ENCODE measurements at places on chromosomes 7 and 10. TPM values are rescaled to one million over a fixed set of nuclear protein-coding genes. Genes with fewer than 3 reads are reported as not detected.

DNA sequence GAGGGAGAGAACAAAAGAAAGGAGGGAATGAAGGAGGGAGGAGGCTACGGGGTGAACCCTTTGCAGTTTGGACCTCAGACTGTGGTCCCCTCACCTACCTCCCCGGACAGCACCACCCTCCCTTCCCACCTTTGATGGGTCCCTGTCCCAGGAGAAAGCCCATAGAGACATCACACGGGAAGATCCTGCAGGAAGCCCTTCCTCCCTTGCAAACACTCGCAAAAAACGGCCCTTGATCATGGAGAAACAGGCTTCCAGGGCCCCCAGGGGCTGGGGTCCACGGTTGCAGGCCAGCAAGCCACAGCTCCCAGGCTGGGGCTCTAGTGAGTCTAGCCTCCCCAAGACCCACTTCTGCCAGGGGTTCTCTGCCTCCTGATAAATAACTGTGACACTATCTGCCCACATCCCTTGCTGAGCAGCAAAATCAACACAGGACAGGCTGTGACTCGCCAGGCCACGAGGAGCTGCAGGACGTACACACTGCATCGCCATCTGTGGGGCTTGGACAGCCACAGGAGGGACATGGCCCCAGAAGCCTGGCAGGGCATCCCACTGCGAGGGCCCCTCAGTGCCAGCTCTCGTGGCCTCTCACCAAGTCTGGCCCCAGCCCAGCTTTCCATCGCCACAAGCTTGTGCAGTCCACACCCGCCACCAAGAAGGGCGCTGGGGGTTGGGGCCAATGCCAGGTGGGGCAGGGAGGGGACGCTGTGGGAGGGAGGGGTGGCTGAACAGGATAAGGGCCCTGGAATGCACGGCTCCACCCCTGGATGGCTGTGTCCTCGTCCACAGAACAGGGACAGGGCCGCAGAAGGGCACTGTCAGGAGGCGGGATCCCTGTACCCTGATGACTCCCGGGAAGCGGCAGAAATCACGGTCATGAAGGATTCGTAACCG lies 34.2 kb downstream of the PDGFA start:
- no peak for DNase-seq

DNA sequence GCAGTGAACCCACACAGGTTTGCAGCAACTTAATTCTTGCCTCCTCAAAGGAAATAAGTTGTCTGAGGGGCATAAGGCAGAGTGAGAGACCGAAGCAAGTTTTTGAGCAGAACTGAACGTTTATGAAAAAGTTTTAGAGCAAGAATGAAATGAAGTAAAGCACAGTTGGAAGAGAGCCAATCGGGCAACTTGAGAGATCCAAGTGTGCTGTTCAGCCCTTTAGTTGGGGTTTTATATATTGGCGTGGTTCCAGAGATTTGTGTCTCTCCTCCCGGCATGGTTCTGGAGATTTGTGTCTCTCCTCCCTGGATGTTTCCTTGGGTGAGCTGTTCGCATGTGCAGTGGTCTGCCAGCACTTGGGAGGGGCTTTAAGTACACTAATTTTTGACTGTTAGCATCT lies 141.4 kb upstream of the DGKB start:
- DNase-seq = no peak

DNA sequence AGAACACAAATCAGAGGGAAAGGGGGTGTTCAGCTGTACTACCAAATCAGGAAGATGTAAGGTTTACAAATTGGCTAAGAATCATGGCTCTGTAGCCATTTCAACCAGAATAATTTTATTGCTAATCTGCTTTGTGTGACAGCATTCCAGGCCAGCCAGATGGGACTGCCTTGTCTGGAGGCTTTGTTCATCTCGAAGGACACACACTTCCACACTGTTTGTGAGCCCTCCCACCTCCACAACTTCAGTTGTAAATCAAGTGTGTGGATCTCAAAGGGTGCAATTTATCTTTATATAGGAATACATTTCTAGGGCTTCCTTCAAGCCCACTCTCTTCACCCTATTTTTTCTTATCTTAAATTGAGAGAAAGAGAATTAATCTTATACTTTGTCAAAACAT lies 6.9 kb upstream of the OIT3 start:
- no peak for DNase-seq

GRCh38 chr10:73908853-73909539 lies 1.9 kb upstream of the PLAU start:
- no peak for DNase-seq

DNA sequence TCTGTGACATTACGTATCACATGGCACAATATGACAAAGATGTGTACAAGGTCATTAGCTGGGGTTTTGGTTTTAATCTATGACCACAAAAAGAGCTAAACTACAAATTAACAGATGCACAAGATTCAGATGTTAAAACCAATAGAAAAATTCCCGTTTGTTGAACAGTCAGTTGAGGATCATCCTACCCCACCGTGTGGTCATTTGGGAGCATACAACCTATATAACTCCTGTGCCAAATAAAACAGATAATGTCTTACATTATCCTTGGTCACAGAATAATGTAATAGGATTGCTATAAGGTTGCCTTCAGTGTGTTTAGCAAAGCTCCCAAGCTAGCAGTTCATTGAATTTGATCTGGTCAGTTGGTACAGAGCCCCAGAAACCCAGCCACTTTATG lies 28.2 kb downstream of the ASNS start:
- DNase-seq = no peak

DNA sequence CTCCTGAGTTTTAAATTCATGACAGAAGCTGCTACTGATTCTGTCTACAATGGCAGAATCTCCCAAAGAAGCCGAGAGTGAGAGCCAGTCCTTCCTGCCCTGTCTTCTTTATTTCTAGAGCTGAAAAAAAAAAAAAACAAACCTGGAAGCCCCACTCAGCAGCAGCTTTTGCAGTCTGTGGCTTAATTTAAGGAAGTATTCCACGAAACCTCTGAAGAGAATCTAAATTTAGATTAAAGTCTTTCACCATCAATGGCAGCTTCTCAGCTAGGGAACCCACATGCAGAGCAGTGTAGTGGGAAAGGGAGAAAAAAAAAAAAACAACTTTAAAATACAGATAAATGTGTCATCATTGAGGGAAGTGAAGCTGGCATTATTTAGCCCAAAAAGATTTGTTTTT lies 23.4 kb downstream of the SMURF1 start:
- no peak for DNase-seq

The C10orf53 gene
- not detected for total RNA-seq
